Thoracic aorta (tissue), 2 donors: ENCODE measurements at places on chromosomes 2 and 18.

- no peak for DNase-seq
Measured at GRCh38 chr2:84884449-84884848, 3.6 kb upstream of the TRABD2A start.

GRCh38 chr2:12465631-12466135, 251.1 kb upstream of the TRIB2 start:
- no peak for DNase-seq

DNA sequence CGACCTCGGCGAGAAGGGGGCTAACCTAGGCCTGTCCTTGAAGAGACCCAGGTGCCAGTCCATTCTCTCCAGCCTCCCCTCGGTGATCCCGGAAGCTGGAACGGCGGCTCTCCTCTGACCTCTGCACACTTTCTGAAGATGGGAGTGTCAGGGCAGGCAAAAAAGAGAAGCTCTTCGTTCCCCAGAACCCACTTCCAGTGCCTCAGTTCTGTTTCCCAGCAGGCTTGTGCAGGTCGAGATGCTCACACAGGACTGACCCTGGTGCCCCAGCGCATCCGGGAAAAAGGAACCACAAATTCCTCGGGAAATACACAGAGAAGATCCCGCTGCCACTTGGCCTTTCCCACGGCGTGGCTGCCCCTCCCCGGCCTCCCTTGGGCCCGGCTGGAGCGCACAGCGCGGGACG, 681 bp upstream of the PTPN18 start:
- no peak for DNase-seq

DNA sequence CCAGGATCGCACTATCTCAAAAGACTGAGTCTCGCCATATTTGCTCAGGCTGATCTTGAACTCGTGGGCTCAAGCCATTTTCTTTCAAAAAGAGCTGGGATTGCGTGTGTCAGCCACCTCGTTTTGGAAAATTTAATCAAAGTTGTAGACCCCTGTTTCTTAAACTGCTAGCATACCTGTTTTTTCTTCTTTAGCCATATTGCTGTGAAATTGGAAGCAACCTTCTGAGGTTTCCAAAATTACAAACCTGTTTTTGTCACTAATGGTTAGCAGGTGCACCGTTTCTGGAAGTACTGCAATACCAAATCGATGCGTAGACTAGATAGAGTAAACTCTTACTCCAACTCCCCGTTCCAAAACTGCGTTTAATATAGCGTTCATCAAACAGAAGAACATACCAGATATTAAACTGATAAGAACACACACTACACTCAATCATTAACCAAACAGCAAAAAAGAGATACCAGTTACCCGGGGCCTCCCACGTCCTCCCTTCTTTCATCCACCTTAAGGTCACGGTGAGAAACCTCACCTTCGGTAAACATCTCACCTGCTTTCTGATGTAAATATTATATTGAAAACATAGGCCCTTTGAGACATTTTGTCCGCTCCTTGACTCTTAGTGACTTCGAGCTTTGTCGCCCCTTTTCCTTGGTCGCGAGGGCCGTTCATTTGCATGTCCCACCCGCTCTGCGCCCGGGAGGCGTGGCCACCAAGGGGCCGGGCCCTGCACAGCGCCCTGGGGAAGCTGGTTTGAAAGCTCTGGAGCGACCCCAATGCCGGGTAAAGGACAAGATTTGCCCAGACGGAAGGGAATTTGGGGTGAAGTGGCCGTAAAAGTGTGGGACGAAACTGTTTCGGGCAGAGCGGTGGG, at the start of gene RNU2-63P:
TSS of gene RNU2-63P (minus strand) at position 462 of the 874 bp plus-strand sequence.
- no peak for DNase-seq

- DNase-seq: no peak
Measured at GRCh38 chr18:11994703-11995444, 13.6 kb downstream of the IMPA2 start.

GRCh38 chr2:73415906-73416305, 30.3 kb downstream of the ALMS1 start:
- DNase-seq: no peak

GRCh38 chr18:58670404-58671110, 708 bp upstream of the MALT1 start:
- DNase-seq: no peak
